Globus pallidus (tissue), 1 donor: ENCODE measurements at places on chromosomes 4 and X.

GRCh38 chr4:156906325-156906724, 65.3 kb downstream of the PDGFC start:
- DNase-seq: no peak

GRCh38 chr4:77728420-77728819, 90.7 kb downstream of the CNOT6L start:
- no peak for DNase-seq

- DNase-seq: no peak
Measured at GRCh38 chrX:8632924-8633323, 99.0 kb downstream of the ANOS1 start.

GRCh38 chrX:38151441-38151840, 69.2 kb downstream of the SRPX start:
- no peak for DNase-seq

GRCh38 chr4:21768349-21769310, 179.9 kb downstream of the KCNIP4 start:
- peak; percentile 66 for DNase-seq

GRCh38 chr4:143692241-143692640, 8.2 kb downstream of the FREM3 start:
- no peak for DNase-seq

DNA sequence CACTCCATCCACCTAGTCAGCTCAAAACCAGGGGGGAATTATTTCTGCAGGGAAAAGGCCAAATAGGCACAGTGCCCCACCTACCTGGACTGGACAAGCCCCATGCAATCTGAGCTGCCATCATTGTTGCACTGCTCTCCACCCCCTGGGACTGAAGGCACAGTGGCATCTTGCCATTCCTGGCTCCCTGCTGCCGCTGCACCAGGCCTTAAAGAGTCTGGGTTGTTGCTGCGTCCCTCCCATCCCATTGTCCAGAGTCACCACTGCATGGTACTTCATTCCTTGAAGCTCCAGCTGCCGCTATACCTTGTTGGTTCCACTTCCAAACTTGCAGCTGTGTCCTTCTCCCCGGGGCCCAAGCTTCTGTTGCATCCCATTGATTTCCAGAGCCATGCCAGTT, 629.7 kb downstream of the STIM2 start:
- DNase-seq: no peak

DNA sequence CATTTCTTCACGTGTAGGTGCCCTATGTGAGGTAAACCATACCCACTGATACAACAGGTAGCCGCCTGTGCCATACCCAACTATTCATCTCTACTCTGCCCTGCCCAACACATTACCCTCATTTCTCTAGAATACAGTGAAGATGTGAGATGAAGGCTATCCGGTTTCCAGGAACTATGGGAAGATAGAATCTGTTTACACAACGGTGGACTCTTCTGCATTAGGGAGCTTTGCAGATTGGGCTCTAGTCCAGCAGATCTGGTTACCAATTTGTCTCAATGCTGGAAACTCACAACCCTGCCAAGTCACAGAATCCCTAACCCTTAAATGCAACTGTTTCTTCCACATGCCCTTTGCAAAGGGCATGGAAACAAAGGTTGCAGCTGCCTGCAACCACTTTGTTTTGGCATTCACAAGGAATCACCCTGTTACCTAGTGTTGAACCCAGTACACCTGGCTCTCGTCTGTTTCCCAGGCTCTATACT, 6.4 kb upstream of the SLAIN2 start:
- DNase-seq: no peak
